ENCODE measurements at places on chromosomes 11 and 22. TPM values are rescaled to one million over a fixed set of nuclear protein-coding genes. Genes with fewer than 3 reads are reported as not detected.

SPON1 gene
- total RNA-seq: 136 TPM

OR6A2 gene
- total RNA-seq: 0.15 TPM

BCO2 gene
- 3.3 TPM for total RNA-seq

NXPE1 gene
- not detected for total RNA-seq

OR8D4 gene
- total RNA-seq: not detected

NUP50 gene
- 54.7 TPM for total RNA-seq

TRPC6 gene
- total RNA-seq: 11.2 TPM

FDXACB1 gene
- total RNA-seq: 1.7 TPM

TEF gene
- total RNA-seq: 17.3 TPM

ROBO4 gene
- 38.2 TPM for total RNA-seq

DSCAML1 gene
- 0.39 TPM for total RNA-seq

TRIOBP gene
- 70.9 TPM for total RNA-seq

NOL12 gene
- 26.3 TPM for total RNA-seq

SPDYC gene
- not detected for total RNA-seq

TSPAN18 gene
- total RNA-seq: 31.4 TPM

ANO5 gene
- total RNA-seq: 2.8 TPM

CYP2R1 gene
- total RNA-seq: 13.3 TPM

GSTT2 gene
- total RNA-seq: not detected

UCP2 gene
- total RNA-seq: 70.0 TPM

TMEM191C gene
- 1.6 TPM for total RNA-seq

KRTAP5-7 gene
- 0.24 TPM for total RNA-seq

NUCB2 gene
- total RNA-seq: 125 TPM

SUSD2 gene
- total RNA-seq: 63.2 TPM

GRM5 gene
- 0.08 TPM for total RNA-seq

OSM gene
- total RNA-seq: 6.3 TPM

F2 gene
- not detected for total RNA-seq

PANX3 gene
- total RNA-seq: not detected

MUC2 gene
- total RNA-seq: not detected

KCNJ5 gene
- 3.8 TPM for total RNA-seq

OR51E2 gene
- not detected for total RNA-seq

SPTBN2 gene
- total RNA-seq: 8.7 TPM

All from left lung (tissue), 14 donors.